ENCODE measurements at places on chromosomes 2 and 18. TPM values are rescaled to one million over a fixed set of nuclear protein-coding genes. Genes with fewer than 3 reads are reported as not detected.
A peak's percentile ranks its signal among the peaks of the same experiment; 100 is the strongest.

The MEP1B gene
- not detected for polyA plus RNA-seq

The IL36A gene
- not detected for polyA plus RNA-seq

GRCh38 chr2:134310107-134311079 is 56.5 kb downstream of the MGAT5 start:
- DNase-seq, result no peak

DNA sequence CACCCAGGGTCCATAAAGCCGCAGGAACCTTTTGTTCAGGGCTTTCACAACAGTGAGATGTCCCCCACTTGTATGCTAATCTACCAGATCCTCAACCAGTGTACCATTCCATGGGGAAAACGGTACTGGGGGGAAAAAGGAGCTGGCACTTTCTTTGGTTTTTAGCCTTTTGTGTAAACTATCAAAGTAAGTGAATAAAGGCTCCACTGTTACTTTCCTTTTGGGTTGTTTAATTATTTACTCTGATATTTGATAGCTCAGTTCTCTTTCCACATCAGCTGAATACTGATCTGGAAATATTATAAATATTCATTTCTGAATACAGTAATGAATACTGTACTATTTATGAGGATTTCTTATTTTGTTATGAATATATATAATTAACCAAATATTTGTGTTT is 20.3 kb downstream of the HADHA start:
- no peak for DNase-seq

DNA sequence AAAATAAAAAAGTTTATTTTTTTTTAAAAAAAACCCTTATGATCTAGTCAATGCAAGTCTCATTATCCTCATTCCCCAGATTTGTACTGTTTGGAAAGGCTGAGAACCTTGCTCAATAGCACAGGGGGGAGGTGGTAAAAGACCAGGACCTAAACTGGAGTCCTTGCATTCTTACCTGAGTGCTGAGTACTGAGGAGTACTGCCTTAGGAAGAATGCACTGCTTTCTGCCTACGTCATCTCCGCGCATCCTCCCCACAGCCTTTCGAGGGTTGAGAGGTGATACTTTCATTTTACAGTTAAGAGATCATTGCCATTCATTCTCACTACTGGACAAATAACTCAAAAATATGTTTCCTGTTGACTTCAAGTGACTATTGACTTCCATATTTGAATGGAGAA is 73.8 kb downstream of the MAP3K20 start:
- no peak for DNase-seq

The RAB6C gene
- polyA plus RNA-seq, result 0.14 TPM

The DCDC2C gene
- 0.56 TPM for polyA plus RNA-seq

GRCh38 chr2:98861601-98862000 is 74.4 kb downstream of the CRACDL start:
- no peak for DNase-seq

- DNase-seq, result peak; percentile 63
Measured at GRCh38 chr2:241315879-241316631, at the start of gene SEPTIN2. Gene SEPTIN2 (plus strand): TSS chr2:241315925. CDS start chr2:241324233, 8,308 bp downstream.

GRCh38 chr2:153145470-153145978 is 333.0 kb downstream of the RPRM start:
- DNase-seq, result no peak

GRCh38 chr2:238850091-238850490 is 2.2 kb downstream of the TWIST2 start:
- no peak for DNase-seq

DNA sequence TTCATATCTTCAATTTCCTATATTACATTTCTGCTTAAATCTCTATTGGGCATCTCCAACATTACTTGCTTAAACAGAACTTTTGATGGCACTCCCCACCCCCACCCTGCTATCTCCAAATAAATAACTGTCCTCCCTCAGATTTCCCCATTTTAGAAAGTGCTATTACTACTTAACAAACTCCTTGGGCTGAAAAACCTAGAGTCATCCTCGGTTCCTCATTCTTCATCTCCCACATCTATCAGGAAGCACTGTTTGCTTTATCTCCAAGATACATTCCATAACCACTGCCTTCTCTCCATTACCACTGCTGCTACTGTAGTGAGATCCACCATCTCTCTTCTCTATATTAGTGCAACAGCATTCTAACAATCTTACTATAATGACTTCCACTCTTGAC is 150.4 kb upstream of the CYRIA start:
- DNase-seq, result no peak

Measured in renal cortex interstitium (tissue), 15 donors.